ENCODE measurements at places on chromosomes 4 and X. TPM values are rescaled to one million over a fixed set of nuclear protein-coding genes. Genes with fewer than 3 reads are reported as not detected.

ATP6AP2 gene
- total RNA-seq: 50.9 TPM

SPANXN3 gene
- not detected for total RNA-seq

ZIC3 gene
- not detected for total RNA-seq

GRIPAP1 gene
- total RNA-seq: 9.6 TPM

DCHS2 gene
- total RNA-seq: 0.04 TPM

TRPC3 gene
- total RNA-seq: 0.63 TPM

FAM184B gene
- not detected for total RNA-seq

EDA2R gene
- total RNA-seq: 1.3 TPM

USP51 gene
- total RNA-seq: 2.2 TPM

APOO gene
- total RNA-seq: 27.1 TPM

CD40LG gene
- total RNA-seq: not detected

N4BP2 gene
- 6.4 TPM for total RNA-seq

TMEM31 gene
- not detected for total RNA-seq

ARHGAP24 gene
- 42.0 TPM for total RNA-seq

CXCL13 gene
- total RNA-seq: not detected

DNA sequence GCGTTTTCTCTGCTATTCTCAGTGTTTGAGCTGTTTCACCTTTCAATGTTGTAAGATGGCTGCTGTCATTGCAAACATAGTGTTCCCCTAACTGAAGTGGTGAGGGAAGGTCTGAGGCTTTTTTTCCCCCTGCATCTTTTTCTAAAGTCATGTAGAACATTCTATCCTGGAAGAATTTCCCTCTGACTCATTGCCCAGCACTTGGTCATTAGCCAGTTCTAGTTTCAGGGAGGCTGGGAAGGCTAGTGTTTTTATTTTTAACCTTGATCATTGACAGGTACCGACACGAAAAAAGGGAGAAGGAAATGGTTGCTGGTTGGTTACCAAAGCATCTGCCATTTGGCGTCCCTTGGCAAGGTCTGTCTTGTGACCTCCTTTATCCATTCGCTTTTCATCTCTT lies 6.6 kb downstream of the LANCL3 start:
- no peak for DNase-seq
- H3K27me3 ChIP-seq: no peaks in the 10 kb centered on the region
- no peak overlapping the region for H3K4me3 ChIP-seq
- H3K27ac ChIP-seq: no peak overlapping the region
- no peaks in the 10 kb centered on the region for H3K4me1 ChIP-seq
- no peaks in the 10 kb centered on the region for H3K36me3 ChIP-seq

DNA sequence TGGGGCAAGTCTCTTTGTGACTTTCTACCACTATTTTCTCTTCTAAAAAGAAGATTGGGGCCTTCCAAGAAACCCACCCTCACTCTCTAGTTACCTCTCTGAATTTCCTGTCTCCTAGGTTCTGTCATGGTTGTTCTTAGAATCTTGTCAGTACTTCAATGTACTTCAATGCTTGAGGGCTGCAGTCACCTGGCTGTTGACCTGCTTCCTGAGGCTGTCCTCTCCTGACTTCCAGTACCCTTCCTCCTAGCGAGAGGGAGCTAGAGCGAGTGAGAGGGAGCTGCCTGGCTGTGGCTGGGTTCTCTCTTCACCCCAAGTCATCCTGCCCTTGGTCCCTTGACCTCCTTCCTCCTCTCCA lies 17.7 kb downstream of the CD99L2 start:
- H3K4me3 ChIP-seq: no peak overlapping the region
- H3K27ac ChIP-seq: no peak overlapping the region

DNA sequence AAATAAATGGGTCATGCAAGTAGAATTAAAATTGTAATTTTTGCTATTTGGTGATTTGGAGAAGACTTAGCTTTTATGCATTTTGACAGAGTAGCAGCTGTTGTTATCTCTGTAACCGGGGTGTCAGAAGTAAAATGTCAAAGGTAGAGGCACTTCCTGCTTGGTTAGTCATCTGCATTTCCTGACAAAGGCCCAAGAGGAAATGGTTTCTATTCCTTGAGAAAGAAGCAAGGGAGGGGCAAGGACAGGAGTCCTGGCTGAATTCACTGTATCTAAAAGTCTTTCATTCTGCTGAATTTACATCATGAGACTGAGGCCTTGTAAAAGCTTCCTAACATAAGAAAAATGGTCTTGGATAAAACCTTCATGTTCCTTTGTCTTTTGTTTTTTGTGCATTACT lies 550.9 kb upstream of the BOD1L1 start:
- H3K4me1 ChIP-seq: peaks cover 8% of the 10 kb centered on the region
- no peak overlapping the region for H3K27ac ChIP-seq
- no peak overlapping the region for H3K4me3 ChIP-seq
- DNase-seq: no peak
- H3K36me3 ChIP-seq: no peaks in the 10 kb centered on the region

GRCh38 chrX:65831268-65831667 lies 163.8 kb downstream of the MSN start:
- no peak for DNase-seq
- no peaks in the 10 kb centered on the region for H3K4me1 ChIP-seq
- no peak overlapping the region for H3K27ac ChIP-seq
- H3K27me3 ChIP-seq: no peaks in the 10 kb centered on the region
- no peaks in the 10 kb centered on the region for H3K36me3 ChIP-seq

DNA sequence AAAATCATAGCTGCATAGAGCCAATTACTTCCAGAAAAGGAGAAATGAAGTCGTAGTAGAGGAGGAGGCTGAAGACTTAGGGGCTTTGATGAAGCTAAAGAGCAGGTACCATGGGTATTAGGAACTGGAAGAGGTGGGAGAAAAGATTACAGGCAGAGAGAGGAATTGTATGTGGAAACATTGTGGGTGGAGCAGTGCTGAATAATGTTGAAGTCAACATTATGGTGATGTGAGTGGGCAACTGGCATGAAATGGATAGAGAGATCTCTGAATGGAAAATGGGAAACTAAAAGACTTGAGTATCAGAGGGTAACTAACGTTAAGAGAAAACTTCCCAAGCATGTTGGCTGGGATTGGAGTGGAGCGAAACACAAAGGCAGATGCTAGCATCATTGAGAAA lies 92.5 kb downstream of the AREG start:
- H3K4me3 ChIP-seq: no peak overlapping the region
- H3K4me1 ChIP-seq: no peaks in the 10 kb centered on the region
- no peak for DNase-seq
- no peak overlapping the region for H3K27ac ChIP-seq
- H3K27me3 ChIP-seq: no peaks in the 10 kb centered on the region

DNA sequence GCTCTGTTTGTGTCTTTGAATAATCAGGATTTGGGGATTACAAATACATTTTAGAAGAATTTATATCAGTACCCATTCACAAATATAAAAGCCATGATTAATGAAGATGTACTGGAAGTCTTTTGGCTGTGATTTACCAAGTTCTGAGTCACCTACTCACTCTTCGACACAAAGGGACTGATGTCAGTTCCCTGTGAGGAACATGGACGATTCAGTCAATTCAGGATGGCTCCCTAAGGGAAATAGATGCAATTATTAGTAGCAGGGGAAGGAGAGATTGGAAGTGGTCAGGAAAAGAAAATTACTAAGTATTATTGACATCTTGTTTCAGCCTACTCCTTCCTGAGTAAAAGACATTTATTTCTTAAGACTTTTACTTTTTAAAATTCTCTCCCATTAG lies 550.7 kb upstream of the SLIT2 start:
- no peak for DNase-seq
- no peak overlapping the region for H3K27ac ChIP-seq
- H3K4me1 ChIP-seq: no peaks in the 10 kb centered on the region
- H3K27me3 ChIP-seq: no peaks in the 10 kb centered on the region
- H3K4me3 ChIP-seq: no peak overlapping the region

- H3K4me3 ChIP-seq: no peak overlapping the region
- H3K27ac ChIP-seq: no peak overlapping the region
- no peaks in the 10 kb centered on the region for H3K36me3 ChIP-seq
- DNase-seq: no peak
These were observed 128.2 kb downstream of the SLC7A11 start for GRCh38 chr4:138113819-138114400.

- H3K4me3 ChIP-seq: no peak overlapping the region
- H3K36me3 ChIP-seq: no peaks in the 10 kb centered on the region
- no peak for DNase-seq
- H3K4me1 ChIP-seq: no peaks in the 10 kb centered on the region
- no peaks in the 10 kb centered on the region for H3K27me3 ChIP-seq
These were observed 61.9 kb upstream of the FAM47B start for GRCh38 chrX:34880656-34881055.

- H3K36me3 ChIP-seq: peaks cover 48% of the 10 kb centered on the region
- no peaks in the 10 kb centered on the region for H3K4me1 ChIP-seq
- H3K27ac ChIP-seq: no peak overlapping the region
- DNase-seq: no peak
- H3K27me3 ChIP-seq: no peaks in the 10 kb centered on the region
These were observed 20.0 kb downstream of the UBE2D3 start for GRCh38 chr4:102807345-102807744.

DNA sequence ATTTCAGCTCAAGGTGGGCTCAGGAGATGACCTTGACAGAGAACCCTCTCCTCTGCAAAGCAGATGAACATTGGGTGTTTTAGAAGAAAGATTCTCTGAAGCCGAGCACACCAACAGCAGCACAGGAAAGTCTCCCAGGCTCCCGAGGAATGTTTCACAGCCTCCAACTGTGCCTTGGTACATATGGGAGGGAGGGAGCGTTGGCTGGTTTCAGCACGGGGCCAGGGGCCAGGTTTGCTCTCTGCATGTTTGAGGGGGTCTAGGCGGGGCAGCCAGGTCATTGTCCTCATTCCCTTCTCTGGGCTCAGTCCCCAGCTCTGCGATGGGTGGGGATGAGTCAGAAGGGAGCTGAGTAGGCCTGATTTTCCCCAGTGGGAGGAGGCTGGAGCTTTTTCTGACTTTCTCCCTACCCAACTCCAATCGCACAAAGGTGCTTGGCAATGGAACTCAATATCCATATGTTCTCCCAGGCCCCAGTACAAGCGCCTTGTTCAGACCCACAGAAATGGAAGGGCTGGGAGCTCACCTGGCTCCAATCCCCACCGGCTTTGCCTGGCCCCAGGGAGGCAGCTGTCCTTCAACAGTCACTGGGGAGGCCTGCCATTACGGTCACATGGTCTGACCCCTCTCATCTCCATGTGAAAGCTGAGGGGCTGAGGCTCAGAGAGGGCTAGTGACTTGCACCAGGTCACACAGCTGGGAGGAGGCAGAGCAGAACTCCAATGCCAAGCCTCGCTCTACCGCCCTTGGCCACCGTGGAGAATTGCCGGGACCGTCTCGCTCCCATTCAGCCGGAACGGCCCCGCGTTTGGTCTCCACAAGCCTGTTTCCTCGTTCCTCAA lies 108.4 kb upstream of the AFAP1 start:
- peaks cover 12% of the 10 kb centered on the region for H3K4me1 ChIP-seq
- DNase-seq: no peak
- no peak overlapping the region for H3K4me3 ChIP-seq
- no peaks in the 10 kb centered on the region for H3K36me3 ChIP-seq
- no peak overlapping the region for H3K27ac ChIP-seq

GRCh38 chr4:6265546-6265945 lies 4.1 kb upstream of the WFS1 start:
- no peaks in the 10 kb centered on the region for H3K36me3 ChIP-seq
- no peaks in the 10 kb centered on the region for H3K27me3 ChIP-seq
- no peaks in the 10 kb centered on the region for H3K4me1 ChIP-seq
- DNase-seq: no peak

DNA sequence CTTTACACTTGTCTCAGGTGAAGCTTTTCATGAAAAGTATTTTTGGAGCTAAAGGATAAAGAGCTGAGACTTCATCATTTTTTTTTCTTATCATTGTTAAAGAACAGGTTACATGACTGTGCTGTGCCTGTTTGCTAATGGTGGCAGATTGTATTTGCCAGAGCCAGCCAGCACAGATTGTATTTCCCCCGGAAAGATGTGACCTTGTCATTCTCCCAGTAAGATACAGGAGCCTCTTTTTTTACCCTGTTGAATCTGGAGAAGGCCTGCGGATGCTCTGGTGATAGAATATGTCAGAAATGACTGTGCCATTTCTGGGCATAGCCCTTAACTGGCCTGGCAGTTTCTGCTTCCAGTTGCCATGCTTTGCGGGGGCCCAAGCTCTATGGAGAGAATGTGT lies 91.9 kb downstream of the GPRIN3 start:
- no peaks in the 10 kb centered on the region for H3K4me1 ChIP-seq
- no peaks in the 10 kb centered on the region for H3K27me3 ChIP-seq
- H3K4me3 ChIP-seq: no peak overlapping the region
- DNase-seq: no peak
- no peaks in the 10 kb centered on the region for H3K36me3 ChIP-seq

DNA sequence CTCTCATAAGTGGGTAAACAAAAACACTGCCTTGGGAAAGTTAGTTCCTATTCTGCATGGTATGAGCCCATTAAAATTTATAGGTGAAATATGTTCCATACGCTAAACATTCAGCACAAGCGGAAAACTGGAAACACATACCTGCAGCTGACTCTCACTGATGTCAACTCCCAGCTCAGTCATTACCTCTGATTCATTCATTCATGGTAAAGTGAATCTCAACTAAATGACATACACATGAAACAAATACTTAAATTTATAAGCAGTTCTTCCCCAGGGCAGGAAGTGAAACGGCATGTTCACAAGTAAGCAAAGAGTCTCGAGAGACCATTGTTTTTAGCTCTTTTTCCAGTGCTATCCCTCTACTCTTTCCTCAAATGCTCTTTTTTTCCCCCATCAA lies 1.6 kb downstream of the SLC10A6 start:
- no peak overlapping the region for H3K4me3 ChIP-seq
- no peak for DNase-seq
- H3K27ac ChIP-seq: peak overlapping the region; percentile 38
- no peaks in the 10 kb centered on the region for H3K36me3 ChIP-seq
- no peaks in the 10 kb centered on the region for H3K27me3 ChIP-seq

GRCh38 chr4:33060674-33061542 lies 2340.7 kb downstream of the PCDH7 start:
- no peak overlapping the region for H3K27ac ChIP-seq
- no peak for DNase-seq
- no peaks in the 10 kb centered on the region for H3K36me3 ChIP-seq

GRCh38 chr4:183919141-183919540 lies 14.0 kb downstream of the STOX2 start:
- peaks cover 10% of the 10 kb centered on the region for H3K4me1 ChIP-seq
- H3K27me3 ChIP-seq: no peaks in the 10 kb centered on the region
- no peak overlapping the region for H3K4me3 ChIP-seq
- no peaks in the 10 kb centered on the region for H3K36me3 ChIP-seq

DNA sequence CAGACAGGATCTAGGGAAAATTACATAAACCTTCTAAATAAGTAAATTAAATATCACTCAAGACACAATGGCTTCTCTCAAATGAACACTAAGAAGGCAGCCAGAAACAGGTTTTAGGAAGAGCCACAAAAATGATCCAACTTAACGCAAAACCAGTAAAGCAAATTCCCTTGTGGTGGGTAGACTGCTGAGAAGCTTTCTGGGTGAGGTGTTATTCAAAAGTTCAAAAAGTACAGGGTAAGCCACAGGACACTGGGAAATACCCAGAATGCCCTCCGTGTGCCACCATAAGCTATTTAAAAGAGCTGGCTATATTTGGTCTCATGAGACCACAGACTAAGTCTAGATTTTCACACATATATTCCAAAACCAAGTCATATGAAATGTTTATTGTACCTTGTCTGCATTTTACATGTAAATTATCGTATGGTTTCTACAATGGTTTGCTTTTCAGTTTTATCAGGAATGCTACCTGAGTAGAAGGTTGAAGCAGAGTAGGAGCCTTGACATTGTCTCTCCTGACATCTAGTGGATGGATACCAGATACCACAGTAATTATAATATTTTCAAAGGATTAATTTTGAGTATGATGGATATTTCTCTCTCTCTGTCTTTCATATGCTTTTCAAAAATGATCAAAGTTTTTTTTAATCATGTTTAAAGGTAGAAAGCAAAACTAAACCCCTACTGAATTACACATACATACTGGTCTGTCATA lies 109.3 kb upstream of the KLHL13 start:
- H3K4me1 ChIP-seq: no peaks in the 10 kb centered on the region
- no peak overlapping the region for H3K27ac ChIP-seq
- no peaks in the 10 kb centered on the region for H3K27me3 ChIP-seq
- H3K36me3 ChIP-seq: no peaks in the 10 kb centered on the region
